ENCODE measurements at places on chromosomes 6 and 20. TPM values are rescaled to one million over a fixed set of nuclear protein-coding genes. Genes with fewer than 3 reads are reported as not detected.

MUC21 gene
- not detected for total RNA-seq

SLC17A1 gene
- not detected for total RNA-seq

CTCFL gene
- total RNA-seq: not detected

LRRN4 gene
- 0.76 TPM for total RNA-seq

UBE2C gene
- total RNA-seq: 435 TPM

OR12D3 gene
- not detected for total RNA-seq

CFAP206 gene
- 2.4 TPM for total RNA-seq

RUNX2 gene
- 37.2 TPM for total RNA-seq

FUCA2 gene
- 183 TPM for total RNA-seq

DUSP15 gene
- total RNA-seq: 3.2 TPM

OLIG3 gene
- not detected for total RNA-seq

BMP7 gene
- 0.02 TPM for total RNA-seq

CAGE1 gene
- total RNA-seq: not detected

DYNLT2 gene
- total RNA-seq: 0.76 TPM

EEF1A2 gene
- 260 TPM for total RNA-seq

TENT5A gene
- total RNA-seq: 64.6 TPM

SIGLEC1 gene
- not detected for total RNA-seq
